ENCODE measurements at places on chromosomes 11 and 22.

DNA sequence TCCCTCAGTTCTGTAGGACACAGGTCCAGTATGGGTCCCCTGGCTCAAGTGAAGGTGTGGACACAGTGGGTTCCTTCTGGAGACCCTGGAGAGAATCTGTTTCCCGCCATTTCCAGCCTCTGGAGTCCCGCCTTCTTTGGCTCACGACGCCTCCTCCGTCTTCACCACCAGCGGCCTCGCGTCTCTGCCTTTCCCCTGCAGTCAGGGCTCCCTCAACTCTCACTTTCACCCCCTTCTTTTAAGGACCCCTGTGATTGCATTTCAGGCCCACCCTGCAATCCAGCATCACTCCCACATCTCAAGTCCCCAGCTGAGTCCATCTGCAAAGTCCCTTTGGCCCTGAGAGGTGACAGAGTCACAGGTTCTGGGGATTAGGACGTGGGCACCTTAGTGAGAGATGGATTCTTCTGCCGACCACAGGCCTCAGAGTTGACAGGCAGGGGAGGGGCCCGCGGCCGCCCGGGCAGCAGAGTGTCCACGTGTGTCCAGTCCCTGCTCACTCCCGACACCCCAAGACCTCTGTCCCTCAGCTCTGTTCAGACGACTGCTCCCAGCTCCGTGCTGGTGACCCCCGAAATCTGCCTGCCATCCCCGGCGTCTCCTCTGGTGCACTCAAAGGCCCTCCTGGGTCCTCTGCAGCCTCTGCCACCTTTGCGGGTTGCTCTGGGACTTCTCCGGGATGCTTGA is 36.9 kb upstream of the KRTAP5-7 start:
- no peak for DNase-seq

DNA sequence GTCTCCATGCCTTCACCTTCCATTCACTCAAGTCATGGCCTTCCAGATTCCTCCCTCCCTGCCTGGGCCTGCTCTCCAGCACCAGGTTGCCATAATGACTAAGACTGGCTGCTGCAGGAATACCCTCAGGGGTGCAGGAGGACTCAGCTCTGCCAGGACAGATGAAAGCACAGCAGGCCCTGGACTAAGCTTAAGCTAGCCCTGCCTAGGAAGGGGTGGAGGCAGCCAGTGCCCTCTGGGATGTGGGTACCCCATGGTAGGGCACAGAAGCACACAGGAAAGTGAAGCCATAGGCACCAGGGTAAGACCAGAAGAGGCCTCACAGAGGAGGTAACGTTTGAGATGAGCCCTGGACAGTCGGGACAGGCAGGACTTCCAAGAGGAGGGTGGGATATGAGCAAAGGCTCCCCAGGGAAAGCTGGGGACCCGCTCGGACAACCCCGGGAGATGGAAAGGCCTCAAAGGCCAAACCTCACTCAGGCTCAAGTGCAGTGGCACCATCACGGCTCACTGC is 3.0 kb upstream of the RIN1 start:
- no peak for DNase-seq

DNA sequence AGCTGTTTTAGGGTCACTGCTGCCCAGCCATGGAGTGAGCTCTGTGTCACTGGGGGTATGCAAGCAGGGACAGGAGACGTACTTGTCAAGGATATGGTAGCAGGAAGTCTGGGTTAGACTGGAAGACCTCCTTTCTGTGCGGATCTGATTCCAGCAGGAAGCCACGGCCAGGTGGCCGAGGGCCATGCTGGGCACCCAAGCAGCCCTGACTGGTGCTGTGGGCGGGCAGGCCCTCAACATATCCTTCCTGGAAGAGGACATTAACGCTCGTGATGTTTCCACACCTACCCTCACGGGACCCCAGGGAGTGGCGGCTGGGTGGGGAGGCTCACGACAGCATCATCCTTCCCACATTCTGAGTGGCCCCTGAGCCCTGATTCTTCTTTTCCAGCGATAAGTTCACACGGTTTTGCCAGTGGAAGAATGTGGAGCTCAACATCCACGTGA is 8.7 kb upstream of the ANKRD13D start:
- DNase-seq = no peak

- no peak for DNase-seq
Measured at GRCh38 chr11:9849389-9849788, 185.5 kb downstream of the SWAP70 start.

DNA sequence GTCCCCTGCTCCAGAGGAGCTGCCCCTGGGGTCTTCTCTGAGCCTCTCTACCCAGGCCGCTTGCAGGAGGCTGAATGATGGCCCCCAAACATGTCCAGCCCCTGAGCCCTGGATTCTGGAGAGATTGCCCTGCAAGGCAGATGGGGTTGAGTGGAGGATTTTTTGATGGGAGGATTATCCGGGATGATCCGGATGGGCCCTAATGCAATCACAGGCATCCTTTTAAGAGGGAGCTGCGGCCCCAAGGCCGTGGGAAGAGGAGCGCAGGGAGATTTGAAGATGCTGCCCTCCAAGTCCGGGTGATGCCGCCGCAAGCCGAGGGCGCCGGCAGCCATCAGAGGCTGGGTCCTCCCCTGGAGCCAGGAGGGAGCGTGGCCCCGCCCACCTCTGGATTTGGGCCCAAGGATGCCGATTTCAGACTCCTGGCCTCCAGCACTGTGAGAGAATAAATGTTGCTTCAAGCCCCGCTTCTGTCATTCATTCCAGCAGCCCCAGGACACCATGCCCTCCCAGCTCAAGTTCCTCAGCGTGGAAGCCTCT is 66.0 kb downstream of the WNT7B start:
- DNase-seq = no peak

- DNase-seq = no peak
Measured at GRCh38 chr11:74070723-74071492, 62.0 kb upstream of the UCP3 start.

- no peak for DNase-seq
Measured at GRCh38 chr22:27561286-27561904, 240.2 kb downstream of the MN1 start.

All from RCC 7860 (cell line).